ENCODE measurements at places on chromosomes 4 and X. TPM values are rescaled to one million over a fixed set of nuclear protein-coding genes. Genes with fewer than 3 reads are reported as not detected.

Gene QRFPR
- not detected for total RNA-seq

Gene FRAS1
- total RNA-seq = 1.7 TPM

Gene TIMM17B
- total RNA-seq = 25.3 TPM

Gene SSX1
- not detected for total RNA-seq

Gene SSX4B
- not detected for total RNA-seq

DNA sequence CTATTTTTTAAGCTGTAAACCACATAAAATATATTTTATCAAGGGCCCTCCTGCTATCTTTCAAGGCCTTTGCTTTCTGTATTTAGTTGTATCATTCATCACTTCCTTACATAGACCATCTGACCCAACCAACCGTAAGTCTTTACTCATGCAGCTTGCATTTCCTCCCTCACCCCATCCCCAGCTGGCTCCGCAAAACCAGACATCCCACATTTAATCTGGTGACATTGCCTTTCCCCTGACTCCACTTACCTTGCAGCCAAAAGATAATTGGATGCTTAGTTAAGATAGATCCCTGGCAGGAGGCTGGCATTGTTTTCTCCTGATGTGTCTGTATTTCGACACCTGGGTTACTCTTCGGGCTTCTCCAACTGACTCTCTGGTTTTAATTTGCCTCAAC is 183.7 kb upstream of the LDB2 start:
- no peak for DNase-seq

DNA sequence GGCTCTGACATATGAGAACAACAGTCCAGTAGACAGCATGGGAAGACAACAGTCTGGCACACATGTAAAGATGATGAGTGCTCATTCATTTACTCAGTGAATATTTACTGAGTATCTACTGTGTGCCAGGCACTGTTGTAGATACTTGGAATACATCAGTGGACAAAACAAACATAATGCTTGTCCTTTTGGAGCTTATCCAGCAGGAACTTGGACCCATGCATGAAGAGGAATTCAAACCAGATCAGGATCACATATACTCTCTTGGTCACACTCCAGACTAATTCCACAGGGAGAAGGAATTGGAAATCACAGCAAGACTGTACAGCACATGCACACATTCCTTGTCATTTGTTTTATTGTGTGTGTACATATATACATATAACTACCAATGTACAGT is 217.6 kb upstream of the TTC29 start:
- no peak for DNase-seq

- no peak for DNase-seq
These were observed 1427.9 kb downstream of the FAM133A start for GRCh38 chrX:95101851-95102390.

- DNase-seq = no peak
These were observed 335.4 kb downstream of the UNC5C start for GRCh38 chr4:95213366-95213765.

DNA sequence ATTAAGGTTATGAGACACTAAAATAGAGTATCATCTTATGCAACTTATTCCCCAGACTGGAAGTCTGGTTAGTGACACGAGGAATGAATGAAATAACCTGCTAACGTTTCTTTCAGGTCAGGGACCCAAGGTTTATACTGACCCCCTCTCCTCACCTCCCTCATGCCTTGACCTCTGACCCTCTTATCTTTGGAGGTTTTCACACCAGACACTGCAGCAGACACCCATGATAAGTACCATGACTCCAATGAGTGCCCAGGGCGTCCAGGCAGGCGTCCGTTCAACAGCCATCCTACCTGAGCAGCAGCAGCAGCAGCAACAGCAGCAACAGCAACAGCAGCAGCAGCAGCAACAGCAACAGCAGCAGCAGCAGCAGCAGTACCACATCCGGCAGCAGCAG is 4.2 kb upstream of the NLGN3 start:
- no peak for DNase-seq

DNA sequence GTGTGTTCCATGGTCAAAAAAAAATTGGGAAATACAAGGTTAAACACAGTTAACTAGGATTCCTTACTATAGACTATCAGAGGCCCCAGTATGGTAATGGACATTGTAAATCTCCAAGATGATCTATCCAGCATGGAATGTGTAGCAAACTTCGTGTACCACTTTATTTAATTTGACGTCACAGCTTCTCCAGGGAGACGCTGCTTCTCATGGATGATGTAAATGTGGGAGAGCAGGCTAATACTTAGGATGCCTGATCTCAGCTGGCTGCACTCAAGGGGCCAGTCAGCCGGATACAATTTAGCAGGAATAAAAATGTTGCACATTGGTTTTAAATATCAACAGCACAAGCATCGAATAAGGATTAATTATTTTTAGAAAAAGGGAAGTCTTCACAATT is 111.7 kb upstream of the HPF1 start:
- DNase-seq = no peak

DNA sequence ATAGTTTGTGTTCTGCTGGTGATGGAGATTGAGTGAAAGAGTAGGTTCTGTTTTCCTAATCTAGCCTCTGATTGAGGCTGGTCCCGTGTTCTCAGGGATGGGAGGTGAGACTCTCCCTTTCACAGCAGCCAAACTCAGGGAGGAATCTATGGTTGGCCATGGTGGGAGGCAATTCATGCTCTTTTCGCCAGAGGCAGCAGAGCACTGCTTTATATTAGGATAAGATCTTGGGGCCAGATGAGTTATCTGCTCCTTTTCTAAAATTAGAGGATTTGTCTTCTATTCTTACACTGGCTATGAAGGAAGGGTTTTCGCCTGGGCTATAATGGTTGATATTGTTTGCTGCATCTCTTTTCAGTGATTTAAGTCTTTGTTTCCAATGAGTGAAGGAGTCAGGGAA is 63.9 kb upstream of the NLGN4X start:
- DNase-seq = no peak
